ENCODE measurements at places on chromosomes 4 and X.

- no peak for DNase-seq
Observed at GRCh38 chrX:10146346-10146745, 10.4 kb upstream of the CLCN4 start.

DNA sequence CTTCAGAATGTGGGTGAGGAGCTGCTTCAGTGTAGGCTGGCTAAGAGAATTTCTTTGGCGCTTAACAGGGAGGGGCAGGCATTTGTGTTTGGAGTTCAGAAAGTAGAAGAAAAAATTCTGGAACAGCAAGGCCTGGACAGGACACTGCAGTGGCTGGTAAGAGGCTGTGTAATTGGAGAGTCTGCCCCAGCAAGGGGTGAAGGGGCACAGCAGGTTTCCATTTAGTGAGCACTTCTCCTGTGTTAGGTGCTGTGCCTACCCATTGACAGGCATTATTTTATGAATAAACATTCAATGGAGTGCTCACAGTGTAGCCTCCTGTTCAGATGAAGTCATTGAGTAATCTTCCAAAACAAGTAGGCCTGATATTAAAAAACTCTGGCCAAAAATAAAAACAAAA, 10.7 kb upstream of the CPE start:
- no peak for DNase-seq

- no peak for DNase-seq
Observed at GRCh38 chrX:2224161-2224560, 276.6 kb downstream of the DHRSX start.

GRCh38 chr4:119521268-119521667, 107.3 kb downstream of the PDE5A start:
- DNase-seq: no peak

GRCh38 chr4:24888475-24889344, 24.1 kb downstream of the CCDC149 start:
- DNase-seq: no peak

GRCh38 chrX:104370089-104370488, 115.4 kb upstream of the ESX1 start:
- no peak for DNase-seq

DNA sequence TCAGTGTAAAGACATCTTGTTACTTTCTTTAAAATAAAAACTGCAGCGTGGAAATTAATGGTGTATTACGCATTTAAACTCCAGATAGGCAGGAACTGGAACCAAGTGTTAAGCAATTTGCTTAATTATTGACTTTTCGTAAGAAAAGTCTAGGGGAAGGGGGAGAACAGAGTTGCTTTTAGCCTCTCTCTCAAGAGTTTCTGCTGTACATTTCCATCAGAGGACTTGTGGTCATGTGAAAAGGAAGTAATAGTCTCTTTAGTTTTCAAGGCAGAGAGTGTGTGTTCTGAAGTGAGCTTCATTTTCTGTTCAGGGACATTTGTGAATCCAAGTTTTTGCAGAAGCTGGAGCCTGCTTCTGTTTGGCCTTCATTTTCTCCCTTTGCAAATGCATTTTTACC, 127.2 kb downstream of the UBE2K start:
- no peak for DNase-seq

GRCh38 chr4:12122316-12122715, 693.6 kb upstream of the HS3ST1 start:
- DNase-seq: no peak

GRCh38 chr4:143357161-143357845, 20.6 kb downstream of the GAB1 start:
- no peak for DNase-seq

DNA sequence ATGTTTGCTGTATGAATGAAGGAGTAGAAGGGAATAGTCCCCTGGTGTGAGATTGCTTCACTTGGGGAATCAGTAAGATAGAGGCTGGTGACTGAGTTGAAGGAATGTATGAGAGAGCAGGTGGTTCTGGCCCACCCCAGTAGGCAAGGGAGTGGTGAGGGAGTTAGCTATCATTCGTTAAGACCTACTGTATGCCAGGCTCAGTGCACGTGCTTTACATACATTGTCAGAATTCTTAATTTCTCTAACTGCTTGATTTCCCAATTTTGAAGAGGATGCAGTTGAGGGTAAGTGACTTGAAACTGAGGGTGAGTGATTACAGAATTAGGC, 700 bp downstream of the VMA21 start:
- peak; percentile 22 for DNase-seq

DNA sequence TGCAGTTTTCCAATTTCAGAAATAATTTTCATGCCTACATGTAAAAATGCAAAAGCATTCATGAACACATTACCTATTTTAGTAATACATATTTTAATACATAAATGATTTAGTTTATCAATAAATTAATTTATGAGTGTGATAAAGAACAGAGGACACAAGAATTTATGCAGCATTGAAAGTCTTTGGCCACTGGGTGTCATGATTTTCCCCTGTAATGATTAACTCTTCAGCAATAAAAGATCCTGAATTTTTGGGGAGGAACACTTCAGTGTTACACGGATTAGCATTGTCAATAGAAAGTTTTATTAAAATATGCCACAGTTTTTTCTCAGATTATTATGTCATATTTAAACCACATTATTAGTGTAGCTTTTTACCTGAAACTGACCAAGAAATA, 8.6 kb upstream of the VCX2 start:
- DNase-seq: no peak

DNA sequence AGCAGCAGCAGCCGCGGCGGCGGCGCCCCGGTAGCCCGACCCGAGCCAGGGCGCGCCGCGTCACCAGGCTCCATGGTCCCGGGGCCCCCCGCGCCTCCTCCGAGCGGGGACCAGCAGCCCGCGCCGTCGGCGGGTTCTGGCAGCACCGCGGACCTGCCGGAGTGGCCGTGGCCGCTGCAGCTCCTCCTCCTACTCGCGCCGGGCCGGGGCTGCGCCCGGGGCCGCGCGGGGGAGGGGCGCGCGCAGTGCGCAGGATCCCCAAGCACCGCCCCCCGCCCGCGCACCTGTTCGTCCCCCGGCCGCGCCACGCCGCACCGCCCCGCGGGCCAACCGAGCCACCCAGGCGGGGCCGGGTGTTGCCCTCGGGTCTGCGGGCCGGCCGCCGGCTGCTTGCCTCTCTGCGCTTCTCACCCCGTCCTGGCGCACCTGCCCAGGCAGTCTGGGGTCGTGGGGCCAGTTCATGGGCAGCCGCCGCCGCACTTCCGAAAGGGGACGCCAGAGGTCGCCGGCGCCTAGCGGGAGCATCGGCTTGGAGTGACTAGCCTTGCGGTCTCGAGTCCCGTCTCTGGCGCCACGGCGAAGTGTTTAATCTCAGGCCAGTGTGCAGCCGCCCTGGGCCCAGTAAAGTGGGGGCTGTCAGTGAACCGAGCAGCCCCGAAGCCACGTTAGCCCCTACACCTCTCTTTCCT, at the start of gene SLC9A7:
Gene SLC9A7, minus strand, starts transcription at position 163 of the 689 bp plus-strand sequence. Its CDS starts 89 bp downstream, at position 74.
- DNase-seq: peak; percentile 58

DNA sequence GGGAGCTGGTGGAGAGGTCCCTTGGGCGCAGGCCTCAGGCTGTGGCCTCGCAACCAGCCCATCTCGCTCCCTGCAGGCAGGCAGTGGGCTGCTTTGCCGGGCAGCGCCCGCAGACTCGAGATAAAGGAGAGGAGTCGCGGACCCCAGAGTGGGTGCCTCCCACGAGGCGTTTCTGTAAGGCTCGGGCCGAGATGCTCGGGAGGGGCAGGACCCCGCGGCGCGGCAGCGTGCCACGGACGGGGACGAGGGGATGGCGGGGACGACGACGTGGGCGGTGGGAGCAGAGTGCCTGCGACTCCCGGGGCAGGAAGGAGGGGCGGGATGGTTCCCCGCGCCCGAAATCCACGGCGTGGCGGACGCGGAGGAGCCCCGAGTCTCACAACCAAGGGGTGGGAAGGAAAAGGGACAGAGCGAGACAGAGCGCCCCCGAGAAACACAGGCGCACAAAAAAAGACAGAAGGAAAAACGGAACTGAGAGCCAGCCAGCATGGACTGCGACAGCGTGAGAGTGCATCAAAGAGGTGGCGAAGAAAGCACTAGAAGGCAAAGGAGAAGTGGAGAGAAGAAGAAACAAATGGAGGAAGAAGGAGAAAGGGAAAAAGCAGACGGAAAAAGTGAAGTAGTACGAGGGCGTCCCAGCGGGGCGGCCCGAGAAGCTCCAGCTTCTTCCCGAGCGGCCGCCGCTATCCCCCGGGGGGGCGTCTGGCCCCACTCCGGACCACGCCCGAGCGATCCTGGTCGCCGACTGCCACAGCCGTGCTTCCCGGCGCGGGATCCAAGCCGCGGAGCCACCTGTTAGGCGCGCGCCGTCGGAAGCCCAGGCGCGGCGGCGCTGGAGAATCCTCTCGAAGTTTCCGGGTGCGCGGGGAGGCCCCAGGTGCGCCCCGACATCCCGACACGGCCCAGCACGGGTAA, 1.5 kb downstream of the BEND4 start:
- DNase-seq: no peak

GRCh38 chr4:121139533-121140222, 24.4 kb downstream of the TNIP3 start:
- peak; percentile 35 for DNase-seq

DNA sequence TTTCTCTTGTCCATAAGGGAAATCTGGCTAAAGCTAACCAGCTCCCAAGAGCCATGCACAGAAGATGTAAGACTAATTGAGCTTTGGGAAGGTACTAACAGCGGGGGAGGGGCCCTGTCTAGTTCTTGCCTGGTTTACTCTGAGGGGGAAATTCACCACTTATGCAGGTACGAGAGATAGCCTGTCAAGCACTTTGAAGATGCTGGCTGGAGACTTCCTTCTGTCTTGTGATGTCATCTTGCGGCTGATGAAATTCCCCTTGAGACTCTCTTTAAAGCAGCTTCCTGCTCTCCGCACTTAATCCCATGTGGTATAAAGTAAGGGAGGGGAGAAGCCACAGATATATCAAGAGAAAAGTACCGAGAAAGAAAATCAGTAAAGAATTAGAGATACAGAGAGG, 345.3 kb downstream of the MAPK10 start:
- no peak for DNase-seq

DNA sequence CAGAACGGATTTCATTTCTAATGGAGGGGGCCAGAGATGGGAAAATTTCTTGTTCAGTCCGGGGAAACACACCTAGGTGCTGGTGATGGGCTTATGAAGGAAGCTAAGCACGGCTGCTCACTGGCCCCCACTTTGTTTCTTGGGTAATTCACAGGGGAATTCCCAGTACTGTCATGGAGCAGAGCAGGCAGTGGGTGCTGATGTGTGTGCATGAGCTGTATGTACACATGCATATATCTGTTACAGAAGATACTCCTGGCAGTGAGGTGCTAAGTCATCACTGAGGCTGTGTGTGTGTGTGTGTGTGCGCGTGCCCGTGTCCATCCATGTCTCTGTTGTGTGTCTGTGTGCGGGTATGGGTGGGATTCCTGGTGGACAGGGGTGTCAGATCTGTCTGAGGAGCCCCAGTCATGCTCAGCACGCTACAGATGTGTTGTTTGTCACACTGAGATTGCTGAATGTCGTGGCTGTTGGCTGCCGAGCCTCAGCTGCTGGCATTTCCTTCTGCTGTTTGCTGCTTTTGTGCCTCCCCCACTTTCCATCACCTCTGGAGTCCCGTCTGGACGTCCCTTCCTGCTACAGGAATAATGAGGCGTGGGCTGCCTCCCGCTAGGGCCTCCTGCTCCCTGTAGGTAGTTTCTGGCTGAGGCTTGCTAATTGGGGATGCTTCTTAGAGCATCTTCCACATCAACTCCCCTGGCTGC, 53.3 kb downstream of the JADE1 start:
- no peak for DNase-seq

- no peak for DNase-seq
Observed at GRCh38 chr4:3797831-3798790, 31.9 kb downstream of the ADRA2C start.

DNA sequence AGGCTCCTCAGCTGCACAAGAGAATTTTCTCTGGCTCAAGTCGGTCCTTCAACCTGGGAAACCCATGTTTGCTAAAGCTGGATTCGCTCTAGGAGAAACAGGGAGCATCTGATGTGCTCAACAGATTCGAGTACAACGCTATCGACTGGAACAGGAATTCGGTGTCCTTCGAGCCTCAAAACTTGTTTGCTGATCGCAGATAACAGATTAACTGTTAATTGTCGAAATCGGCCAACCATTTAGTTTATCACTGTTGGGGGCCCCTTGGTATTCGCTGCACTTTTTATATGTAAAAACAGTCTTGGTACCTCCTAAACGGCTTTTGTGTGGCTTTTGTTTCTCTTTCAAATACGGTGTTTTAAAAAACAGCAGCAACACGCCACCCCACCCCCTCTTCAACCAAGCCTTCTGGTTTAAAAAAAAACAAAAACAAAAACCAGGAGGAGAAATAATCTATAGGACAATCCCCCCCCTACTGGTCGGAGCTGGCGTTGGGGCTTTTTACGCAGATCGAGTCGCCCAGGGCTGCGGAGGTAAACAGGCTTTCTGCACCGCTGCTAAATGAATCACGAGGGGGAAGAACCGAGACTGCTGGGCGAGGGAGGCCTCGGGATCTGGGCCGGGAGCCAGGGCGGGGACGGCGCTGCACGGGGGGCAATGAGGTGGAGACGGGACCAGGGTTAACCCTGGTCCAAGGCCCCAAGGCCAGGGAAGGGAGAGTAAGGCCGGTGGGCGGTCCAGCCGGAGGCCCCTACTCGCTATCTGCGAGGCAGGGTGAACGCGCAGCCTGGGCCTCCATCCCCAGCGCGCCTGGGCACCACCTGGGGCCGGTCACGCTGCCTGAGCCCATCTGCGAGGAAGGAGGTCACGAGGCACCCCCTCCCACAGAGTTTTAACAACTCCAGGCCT, 71.7 kb upstream of the BCOR start:
- DNase-seq: no peak

- DNase-seq: no peak
Observed at GRCh38 chrX:109360301-109360700, 121.6 kb downstream of the GUCY2F start.

DNA sequence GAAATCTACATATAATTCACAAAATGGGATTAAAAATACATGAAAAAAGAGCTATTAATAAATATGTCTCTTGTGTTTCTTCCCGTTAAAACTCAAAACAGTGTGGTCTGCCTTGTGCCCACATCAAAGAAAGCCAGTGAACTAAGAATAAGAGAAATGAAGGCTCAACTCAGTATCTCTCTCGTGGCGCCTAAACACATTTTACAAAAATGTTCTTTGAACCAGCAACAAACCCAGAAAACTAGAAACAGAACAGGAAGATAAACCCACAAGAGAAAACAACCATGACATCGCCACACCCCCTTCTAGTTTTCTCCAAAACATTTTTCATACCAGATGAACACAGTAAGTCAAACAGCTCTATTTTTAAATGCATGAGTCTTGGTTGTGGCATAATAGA, 130.1 kb downstream of the DCHS2 start:
- no peak for DNase-seq
